ENCODE measurements at places on chromosomes 11 and 22.

DNA sequence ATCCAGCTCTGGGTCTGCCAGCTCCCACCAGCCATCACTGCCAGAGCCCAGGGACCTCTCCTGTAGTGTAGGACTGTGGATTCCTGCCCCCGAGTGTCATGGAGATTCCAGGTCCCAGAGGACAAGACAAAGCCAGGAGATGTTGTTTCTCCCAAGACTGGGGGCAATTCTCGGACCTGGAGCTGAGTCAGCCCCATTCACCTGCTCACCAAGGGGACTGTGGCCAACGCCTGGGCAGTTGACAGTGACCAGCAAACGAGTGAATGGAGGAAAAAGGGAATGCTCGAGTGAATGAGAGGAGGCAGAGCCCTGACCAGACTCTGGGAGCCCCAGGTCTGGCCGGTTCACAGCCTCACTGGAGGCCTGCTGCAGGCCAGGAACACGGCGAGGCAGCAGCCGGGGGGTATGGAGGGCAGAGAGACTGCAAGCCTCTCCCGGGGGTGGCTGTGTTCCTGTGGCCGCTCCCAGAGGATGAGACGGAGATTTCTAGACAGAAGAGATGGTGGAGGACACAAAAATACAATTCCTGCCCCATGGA is 61.3 kb upstream of the PRR5 start:
- no peak for DNase-seq

DNA sequence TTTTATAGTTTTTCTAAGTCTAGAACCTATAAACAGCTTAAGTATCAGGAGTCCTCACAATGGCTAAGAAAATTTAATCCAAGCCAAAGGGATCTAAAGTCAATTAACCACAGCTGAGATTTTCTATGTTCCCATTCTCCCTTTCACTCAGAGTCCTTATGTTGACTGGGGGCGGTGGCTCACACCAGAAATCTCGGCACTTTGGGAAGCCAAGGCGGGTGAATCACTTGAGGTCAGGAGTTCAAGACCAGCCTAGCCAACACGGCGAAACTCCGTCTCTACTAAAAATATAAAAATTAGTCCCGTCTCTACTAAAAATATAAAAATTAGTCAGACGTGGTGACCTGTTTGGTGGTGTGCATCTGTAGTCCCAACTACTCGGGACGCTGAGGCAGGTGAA is 6.9 kb downstream of the RDX start:
- no peak for DNase-seq

- no peak for DNase-seq
These were observed 5.6 kb downstream of the TBX1 start for GRCh38 chr22:19766240-19766510.

DNA sequence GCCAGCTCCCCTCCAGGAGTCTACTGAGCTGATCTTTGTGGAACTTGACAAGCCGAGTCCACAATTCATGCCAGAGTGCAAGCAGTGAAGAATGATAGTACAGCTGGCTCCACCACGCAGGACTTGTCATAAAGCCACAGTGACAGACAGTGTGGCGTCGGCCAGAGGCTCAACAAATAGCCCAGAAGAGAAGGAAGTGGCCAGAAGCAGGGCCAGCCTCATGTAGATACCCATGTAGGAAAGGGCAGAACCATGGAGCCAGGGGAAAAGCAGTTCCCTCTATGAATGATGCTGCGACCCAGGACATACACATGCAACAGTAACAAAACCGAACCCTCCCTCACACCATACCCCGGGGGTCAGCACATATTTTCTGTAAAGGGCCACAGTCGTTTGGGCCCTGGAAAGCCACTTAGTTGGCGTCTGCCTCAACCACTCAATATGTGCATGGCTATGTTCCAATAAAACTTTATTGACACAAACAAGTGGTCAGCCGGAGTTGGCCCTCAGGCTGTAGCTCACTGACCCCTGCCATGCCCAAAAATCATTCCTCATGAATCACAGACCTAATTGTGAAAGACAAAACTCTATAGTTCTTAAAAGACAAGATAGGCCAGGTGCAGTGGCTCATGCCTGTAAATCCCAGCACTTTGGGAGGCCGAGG is 161.4 kb downstream of the BRD1 start:
- DNase-seq = no peak

DNA sequence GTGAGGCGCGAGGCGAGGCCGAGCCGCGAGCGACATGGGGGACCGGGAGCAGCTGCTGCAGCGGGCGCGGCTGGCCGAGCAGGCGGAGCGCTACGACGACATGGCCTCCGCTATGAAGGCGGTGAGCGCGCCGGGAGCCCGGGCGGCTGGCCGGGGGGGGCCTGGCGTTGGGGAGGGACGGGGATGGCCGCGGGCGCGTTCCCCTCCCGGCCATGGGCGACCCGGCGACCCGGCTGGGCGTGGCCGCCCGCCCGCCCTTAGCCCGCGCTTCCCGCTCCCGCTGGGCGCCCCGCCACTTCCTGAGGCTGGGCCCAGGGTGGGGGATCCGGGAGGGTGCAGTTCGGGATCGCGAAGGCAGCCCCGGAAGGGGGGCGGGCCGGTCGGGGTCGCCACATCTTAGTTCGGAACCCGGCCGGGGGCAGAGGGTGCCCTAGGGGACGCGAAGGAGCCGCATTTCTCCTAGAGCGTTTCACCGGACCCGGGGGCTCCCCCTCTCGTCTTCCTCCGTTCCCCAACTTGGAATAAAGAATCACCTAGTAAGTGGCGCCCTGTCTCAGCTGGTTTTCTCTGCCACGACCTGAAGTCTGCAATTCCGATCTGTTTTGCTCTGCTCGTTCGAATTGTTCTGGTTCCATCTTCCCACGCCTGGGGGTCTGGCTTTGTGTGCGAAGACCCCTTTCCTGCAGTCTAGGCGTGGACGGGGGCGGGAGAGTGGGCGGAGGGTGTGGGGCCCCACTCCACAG is 536 bp downstream of the YWHAH start:
- DNase-seq = peak; percentile 52

DNA sequence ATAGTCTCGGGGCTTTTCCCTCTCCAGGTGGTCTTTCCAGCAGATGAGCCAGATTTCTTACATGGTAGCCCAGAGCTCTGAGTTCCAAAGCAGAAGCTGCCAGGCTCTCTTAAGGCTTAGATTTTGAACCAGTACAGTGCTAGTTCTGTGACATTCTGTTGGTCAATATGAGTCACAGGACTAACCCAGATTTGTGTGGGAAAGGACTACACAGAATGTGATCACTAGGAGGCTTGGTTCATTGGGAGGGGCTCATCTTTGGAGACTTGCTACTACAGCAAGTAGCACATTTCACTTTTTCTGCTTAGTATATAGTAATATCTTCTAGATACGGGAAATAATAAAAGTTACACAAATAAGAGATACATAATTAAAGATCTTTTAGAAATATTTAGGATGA is 24.1 kb downstream of the RNF214 start:
- DNase-seq = no peak

DNA sequence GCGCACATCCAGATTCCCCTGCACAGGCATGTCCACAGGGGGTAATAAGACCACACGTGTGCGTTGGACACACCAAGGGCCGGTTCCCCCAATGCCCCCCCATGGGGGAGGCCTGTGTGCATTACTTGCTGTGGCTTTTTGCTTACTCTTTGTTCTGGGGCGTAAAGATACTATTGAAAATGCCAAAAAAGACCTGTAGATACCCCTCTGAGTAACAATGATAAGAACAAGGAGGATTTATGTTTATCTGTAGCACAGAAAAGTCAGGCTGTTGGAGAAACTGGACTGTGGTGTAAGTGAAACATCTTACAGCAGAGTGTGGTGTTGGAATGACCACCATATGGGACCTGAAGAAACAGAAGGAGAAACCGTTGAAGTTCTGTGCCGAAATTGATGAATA is 103.2 kb downstream of the TBC1D22A start:
- DNase-seq = peak; percentile 3

DNA sequence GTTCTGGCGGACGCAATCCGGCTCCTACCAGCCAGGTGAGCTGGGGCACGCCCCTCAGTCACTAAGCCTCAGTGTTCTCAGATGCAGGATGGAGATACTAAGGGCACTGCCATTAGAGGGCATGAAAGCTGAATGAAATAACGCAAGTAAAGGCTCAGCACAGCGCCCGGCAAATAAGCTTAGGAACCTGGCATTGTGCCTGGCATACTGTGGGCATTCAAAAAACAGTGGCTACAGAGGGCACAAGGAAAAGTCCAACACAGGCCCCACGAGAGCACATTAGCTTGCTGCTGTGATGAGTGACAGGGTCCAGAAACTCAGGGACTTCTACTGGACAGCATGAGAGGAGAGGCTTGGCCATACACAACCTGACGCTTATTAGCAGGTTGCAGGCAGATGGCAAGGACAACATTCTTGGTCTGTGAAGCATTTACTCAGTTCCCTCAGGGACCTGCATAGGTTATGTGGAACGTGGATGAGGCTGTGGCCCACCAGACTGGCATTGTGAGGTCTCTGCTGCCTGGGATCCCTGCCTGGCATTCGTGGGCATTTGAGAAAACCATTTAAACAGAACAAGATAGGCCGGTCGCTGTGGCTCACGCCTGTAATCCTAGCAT is 12.2 kb downstream of the TXN2 start:
- no peak for DNase-seq

GRCh38 chr11:86745571-86745970 is 54.8 kb upstream of the PRSS23 start:
- DNase-seq = no peak

DNA sequence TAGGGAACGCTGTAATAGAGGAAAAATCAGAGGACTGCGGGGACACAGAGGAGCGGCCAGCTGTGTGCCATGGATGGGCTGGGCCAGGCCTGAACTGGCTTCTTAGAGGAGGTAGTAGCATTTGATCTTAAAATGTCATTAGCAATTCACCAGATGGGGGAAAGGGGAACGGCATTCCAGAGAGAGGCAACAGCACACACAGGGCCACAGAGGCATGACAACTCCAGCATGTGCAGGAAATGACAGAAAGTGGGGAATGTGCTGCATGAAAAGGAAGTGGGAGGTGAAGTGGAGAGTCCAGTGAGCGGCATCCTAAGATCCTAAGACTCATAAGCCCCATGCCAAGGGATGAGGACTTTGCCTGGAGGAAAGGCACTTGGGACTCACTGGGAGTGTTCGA is 69.0 kb downstream of the UBASH3B start:
- no peak for DNase-seq

DNA sequence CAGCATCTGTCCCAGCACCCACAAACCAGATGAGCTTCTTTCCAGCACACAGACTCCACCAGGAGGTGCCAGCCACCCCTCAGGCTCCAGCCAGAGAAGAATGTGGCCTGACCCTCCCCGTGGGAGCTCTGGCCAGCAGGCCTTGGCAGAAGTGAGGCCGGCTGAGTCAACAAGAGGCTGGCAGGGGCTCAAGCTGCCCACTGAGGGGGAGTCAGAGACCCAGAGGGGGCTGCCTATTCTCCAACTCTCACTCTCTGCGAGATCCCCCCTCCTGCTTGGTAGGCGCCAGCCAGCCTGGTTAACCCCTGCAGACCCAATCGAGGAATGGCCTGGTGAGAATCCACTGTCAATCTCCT is 10.6 kb upstream of the CDC42EP1 start:
- DNase-seq = no peak

GRCh38 chr11:35077709-35078469 is 61.1 kb upstream of the CD44 start:
- DNase-seq = no peak

- DNase-seq = no peak
These were observed 19.9 kb downstream of the SYN3 start for GRCh38 chr22:33038131-33038772.

DNA sequence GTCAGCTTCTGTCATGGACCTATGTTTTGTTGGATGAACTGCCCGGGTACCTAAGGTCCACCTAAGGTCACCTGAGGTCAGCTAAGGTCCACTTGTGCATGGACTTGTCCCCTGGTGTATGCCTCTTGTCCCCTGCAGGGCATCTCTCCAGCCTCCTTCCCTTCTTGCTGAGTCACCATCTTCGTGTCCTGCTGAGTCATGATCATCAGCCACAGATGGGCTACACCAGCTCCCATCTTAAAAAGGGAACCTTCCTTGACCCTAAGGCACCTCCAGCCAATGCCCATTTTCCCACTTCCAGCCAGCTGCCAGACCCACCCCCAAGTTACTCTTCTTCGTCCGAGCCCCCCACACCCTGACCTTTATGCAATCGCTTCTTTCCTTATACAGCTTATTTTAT is 544.9 kb downstream of the TBC1D22A start:
- DNase-seq = no peak

GRCh38 chr11:612201-612960 is 3.4 kb downstream of the IRF7 start:
- DNase-seq = no peak

DNA sequence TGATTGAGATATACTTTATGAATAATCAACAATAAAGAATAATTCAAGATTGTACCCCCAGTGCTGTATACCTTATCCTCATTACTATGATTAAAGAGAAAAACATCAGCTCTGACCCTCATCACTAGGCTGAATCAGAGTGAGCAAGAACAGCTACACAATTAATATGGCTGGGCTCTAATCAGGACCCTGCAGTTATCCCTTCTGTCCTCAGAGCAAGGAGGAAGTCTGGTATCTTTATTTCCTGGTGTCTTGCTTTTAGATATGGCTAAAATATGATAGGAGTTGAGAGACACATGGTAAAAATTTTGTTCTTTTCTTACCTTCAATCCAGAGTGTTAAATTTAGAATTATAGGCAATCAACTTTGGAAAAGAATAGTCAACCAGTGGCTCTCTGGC is 28.6 kb upstream of the GAB2 start:
- no peak for DNase-seq

DNA sequence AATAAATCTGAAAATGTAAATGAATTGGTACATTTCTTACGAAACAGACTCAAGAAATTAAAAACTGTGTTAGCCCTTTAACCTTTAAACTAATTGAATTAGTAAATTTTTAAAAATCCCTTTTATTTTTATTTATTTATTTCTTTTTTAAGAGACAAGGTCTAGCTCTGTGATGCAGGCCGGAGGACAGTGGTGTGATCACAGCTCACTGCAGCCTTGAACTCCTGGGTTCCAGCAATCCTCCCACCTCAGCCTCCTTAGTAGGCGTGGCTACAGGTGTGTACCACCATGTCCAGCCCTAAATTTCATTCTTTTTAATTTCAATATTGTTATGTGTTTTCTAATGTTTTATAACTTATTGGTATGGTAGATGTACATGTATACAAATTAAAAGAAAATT is 72.6 kb downstream of the MYEOV start:
- peak; percentile 3 for DNase-seq

DNA sequence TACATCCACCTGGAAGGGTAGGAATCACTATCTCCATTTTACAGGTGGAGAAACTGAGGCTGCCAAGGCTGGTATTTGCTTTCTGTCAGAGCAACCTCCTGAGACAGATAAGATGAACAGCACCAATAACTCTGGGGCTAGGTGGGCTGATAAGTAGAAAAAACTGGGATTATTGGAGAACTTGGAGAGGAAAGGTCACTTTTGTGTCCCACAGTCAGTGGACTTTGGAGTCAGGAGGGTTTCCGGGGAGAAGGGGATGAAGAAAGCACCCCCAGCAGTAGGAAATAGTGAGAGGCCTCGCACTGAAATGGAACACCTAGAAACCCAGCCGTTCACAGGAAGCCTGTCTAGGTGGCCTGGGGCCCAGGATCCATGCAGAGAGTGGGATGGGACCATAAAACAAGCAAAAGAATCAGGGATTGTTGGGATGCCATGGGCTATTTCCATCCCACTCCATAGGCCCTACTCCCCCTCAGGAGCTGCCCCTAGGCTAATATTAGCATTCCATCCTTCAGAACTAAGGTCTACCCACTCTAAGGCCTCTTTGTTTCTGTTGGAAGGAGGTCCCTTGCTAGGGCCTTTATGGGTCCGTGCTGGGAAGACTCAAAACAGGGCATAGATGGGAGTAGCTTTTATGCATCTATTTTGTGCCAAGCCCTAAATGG is 31.0 kb upstream of the FCHSD2 start:
- DNase-seq = no peak

Data from stimulated activated CD8-positive, alpha-beta memory T cell treated with anti-CD3 and anti-CD28 coated beads, Interleukin-4, amount 100 ng/mL, for 48 hours (primary cell).